Airway epithelial cell (primary cell): ENCODE measurements at places on chromosomes 2 and 18. TPM values are rescaled to one million over a fixed set of nuclear protein-coding genes. Genes with fewer than 3 reads are reported as not detected.

Gene MC5R
- total RNA-seq, result not detected in 2 replicates

Gene SNED1
- total RNA-seq, result 0.05 and 0.14 TPM in 2 replicates

Gene C2orf66
- total RNA-seq, result 0.09 and 0.56 TPM in 2 replicates

Gene AQP12A
- total RNA-seq, result not detected in 2 replicates

Gene USP14
- total RNA-seq, result 16.7 and 25.5 TPM in 2 replicates

Gene ANKZF1
- total RNA-seq, result 22.5 and 24.5 TPM in 2 replicates

Gene RTP5
- total RNA-seq, result not detected in 2 replicates

Gene GREB1L
- 1.5 and 1.7 TPM in 2 replicates for total RNA-seq

Gene HSBP1L1
- total RNA-seq, result 30.8 and 56.3 TPM in 2 replicates

Gene NT5DC4
- not detected in 2 replicates for total RNA-seq

Gene GAREM1
- total RNA-seq, result 6.8 and 9.0 TPM in 2 replicates
